ENCODE measurements at places on chromosomes 7 and 10. TPM values are rescaled to one million over a fixed set of nuclear protein-coding genes. Genes with fewer than 3 reads are reported as not detected.

DNA sequence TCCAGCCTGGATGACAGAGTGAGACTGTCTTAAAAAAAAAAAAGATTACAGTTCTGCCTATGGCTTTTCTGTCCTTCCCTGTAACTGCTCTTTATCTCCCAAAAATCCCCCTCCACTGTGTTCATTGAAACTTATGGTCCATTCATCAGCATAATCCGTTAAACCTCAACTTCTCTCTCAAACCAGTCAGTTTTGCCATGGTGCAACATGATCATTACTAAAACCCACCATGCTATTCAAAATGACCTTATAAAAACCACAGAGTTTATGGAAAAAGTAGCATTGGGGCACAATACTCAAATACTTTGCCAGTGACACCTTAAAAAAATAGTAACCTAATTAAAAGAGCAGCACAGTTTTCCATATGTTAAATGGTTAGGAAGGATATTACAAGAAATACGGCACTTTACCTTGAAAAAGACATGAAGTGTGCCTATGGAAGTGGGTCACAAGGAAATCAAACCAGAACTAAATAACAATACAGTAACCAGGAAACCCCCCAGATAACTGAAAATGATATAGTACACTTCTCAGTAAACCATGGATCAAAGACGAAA, 74.0 kb upstream of the ST8SIA6 start:
- no peak for DNase-seq

DNA sequence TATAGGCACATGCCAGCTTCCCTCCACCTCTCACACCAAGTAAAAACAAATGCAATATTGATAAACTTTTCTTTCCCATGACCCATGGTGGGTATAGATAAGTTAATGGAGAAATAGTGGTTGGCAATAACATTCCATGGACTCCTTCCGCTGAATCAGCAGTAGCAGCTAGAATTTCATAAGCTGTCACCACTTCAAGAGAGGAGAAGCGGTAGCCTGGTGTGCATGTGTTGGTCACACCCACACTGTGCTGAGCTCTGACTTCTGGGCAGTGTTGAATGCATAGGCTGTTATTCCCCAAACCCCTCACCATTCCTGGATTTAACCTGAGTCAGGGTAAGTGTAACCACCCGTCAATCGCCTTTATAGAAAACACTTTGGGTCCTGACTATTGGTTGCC, 32.5 kb upstream of the BMPER start:
- no peak for DNase-seq

Gene NUTM2A
- total RNA-seq, result under 0.01 TPM

DNA sequence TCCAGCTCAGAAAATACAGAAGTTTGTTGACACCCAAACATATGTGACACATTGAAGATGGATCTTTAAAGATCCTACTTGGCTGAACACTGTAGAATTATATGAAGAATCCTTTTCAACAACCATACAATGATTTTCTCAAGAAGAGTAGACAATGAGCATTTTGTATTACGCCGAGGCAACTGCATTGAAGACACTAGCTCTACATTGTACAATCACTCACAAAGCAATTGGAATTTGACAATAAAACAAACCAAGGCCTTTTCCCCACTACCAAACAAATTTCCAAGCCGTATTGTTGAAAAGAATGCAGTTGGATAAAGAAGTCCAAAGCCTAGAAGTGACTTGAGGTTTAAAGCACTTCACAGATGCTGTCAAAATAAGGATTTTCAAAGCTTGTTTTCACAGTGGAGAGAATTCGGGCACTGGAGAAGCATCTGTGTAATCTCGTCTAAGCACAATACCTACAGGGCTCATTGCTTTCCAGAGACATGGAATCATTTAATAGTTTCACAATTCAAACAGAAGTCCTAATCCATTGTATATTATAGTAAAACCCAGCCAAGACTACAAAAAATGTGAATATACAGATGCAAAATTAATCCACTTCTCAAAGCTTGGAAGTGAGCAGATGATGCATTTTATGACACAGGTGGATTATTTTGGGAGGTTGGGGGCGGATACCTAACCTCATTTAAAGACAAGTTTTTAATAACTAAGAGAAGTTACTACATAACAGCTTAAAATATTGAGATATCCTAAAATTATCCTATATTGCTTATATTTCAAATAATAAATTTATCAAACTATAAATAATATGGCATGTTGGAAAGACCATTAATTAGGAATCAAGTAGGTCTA, 78.6 kb downstream of the SORCS1 start:
- DNase-seq, result no peak
